ENCODE measurements at places on chromosomes 13 and 19.

- DNase-seq: no peak
Observed at GRCh38 chr19:52734331-52734892, 432 bp downstream of the ZNF611 start.

DNA sequence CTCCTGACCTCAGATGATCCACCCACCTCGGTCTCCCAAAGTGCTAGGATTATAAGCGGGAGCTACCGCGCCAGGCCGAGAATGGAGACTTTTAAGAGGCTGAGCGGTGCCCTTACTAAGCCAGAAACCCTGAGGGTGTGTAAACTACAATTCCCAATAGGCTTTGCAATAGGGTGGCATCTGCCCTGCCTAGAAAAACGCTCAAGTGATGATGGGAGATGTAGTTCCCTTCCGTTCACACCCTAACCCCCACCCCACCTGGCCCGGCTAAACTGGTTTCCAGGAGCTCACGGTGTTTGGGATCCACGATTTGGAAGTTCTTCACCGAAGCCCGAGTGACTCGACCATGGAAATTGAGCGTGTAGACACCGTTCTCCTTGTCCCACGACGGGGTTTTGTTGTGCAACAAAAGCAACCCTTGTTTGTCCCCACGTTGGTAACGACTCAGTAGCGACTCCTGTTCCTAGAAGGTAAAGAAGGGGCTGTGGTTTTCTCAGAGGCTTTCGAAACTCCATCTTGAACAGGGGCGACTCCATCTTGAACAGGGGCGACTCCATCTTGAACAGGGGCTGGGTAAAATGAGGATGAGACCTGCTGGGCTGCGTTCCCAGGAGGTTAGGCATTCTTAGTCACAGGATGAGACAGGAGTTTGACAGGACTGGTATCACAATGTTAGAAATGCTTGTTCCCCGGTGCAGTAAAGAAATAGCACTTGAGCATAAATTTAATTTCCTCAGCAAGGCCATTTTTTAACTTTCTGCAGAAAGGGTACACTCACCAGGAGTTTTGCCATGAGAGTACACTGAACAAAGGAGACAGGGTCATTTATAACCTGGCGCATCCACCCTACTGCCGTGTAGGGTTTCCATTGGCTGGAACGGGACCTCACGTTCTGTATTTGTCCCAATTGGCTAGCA is 9.8 kb downstream of the PPP1R15A start:
- DNase-seq: peak; percentile 43

DNA sequence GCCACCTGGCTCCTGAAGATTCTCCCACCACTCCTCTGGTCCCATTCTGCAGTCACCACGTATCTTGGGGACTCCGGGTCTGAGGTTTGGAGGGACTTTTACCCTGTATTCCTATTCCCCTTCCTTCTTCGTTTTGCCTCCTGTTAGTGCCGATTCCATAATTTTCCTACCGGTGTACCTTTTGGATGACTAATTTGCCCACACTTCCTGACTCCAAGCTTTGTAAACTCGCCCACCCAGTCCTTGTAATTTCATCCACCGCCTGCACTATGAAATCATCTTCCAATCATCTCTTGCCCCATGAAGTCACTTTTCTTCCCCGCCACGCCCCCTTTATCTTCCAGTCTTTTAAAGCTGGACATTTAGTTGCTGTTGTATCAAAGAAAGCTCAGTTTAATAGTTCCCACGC is 572 bp downstream of the UCHL3 start:
- peak; percentile 28 for DNase-seq

DNA sequence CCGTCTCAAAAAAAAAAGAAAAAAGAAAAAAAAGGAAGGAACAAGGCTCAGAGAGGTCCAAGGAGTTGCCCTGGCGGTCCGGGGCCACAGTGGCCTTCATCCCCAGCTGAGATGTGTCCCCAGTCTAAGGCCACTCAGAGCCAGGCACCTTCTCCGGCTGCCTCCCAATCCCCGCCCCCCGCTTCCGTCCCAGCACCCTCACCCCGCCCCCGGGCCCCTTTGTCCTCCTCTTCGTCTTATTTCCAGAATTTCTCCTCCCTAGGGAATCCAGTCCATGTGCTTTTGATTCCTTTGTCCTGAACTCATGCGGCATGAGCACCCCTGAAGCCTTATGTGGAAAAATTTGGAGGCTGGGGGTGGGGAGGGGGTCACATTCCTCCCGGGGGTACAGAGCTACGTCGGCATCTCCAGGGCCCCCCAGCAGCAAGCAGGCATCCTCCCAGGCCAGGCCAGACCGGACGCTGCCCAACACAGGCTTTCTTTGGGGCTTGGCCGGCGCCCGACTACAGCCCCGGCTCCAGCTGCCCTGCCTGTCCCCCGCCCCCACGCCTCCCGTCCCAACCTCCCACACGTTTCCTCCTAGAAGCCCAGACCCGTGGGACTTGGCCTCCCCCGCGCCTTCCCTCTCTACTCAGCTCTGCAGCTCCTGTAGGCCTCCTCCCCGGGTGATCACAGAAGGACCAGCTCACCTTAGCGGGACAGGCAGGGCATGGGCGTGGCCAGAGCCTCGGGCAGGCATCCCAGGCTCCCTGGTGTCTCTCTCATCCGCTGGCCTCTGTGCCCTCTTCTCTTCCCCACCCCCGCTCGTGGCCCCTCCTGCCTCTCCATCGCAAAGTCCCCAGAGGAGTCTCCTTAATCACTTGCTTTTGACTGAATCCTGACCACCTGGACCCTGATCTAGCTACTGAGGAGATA is 17.8 kb upstream of the ADGRE5 start:
- peak; percentile 46 for DNase-seq

GRCh38 chr19:57047743-57048142 is 72.0 kb upstream of the USP29 start:
- DNase-seq: no peak

DNA sequence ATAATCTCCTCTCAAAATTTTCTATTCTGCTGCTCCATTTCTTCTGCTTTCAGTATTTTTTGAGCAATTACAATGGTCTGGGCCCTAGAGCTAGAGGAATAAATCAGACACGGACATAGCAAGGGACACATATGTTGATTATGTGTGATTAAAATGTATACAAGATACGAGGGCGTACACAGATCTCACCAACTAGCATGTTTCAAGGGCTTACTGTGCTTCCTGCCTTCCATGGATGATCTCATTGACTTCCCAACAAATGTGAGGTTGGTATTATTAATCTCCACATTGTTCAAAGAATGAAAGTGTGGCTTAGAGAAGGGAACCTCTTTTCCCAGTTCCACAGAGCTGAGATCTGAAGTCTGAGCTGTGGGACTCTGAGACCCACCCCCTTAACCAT is 9.1 kb downstream of the PLD3 start:
- no peak for DNase-seq

GRCh38 chr19:53471916-53472315 is 4.4 kb downstream of the ZNF813 start:
- DNase-seq: no peak

GRCh38 chr19:3389876-3390371 is 23.5 kb downstream of the NFIC start:
- DNase-seq: no peak

GRCh38 chr13:23847497-23847896 is 41.7 kb downstream of the MIPEP start:
- no peak for DNase-seq

DNA sequence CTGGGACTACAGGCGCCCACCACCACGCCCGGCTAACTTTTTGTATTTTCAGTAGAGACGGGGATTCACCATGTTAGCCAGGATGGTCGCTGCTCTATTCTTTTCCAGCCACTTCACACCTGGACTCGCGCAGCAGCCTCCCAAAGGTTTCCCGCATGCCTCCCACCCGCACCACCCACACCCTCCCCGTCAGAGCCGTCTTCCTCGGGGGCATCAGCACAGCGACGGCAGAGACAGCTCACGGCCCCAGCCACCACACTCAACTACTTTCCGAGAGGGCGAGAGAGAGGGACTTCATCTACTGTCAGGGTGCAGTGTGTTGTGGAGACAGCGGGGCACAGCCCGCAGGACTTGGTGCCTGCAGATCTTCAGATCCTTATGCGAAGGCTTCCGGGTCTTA is 5.6 kb downstream of the ZNF787 start:
- DNase-seq: no peak

GRCh38 chr19:19341026-19341425 is 20.4 kb downstream of the MAU2 start:
- DNase-seq: no peak

DNA sequence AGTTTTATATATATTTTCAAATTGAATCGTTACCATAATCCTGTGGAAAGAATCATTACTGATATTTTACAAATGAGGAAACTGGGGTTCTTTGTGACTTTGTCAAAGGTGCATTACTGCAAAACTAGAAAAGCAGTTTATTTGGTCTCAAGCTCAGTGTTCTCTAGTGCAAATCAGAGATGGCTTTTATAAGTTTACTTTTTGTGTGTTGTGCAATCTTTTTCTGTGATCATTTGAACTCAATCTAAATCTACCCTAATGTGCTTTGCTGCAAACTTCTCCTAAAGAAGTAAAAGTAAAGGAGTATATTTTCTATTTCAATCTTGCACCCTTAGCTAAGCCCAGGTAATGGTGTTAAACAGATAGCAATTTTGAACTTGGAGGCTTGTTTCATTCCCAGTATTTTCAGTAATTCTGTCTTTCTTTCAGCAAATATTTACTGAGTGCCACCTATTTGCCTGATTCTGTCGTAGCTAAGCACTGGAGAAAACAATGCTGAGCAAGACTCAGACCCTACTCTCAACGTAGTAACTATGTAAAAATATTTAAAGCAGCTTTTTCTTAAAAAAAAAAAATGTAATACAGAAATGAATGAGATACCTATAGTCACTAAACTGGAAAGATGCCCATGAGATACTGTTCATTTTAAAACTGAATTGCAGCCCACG is 124.0 kb downstream of the TDRD3 start:
- DNase-seq: no peak

DNA sequence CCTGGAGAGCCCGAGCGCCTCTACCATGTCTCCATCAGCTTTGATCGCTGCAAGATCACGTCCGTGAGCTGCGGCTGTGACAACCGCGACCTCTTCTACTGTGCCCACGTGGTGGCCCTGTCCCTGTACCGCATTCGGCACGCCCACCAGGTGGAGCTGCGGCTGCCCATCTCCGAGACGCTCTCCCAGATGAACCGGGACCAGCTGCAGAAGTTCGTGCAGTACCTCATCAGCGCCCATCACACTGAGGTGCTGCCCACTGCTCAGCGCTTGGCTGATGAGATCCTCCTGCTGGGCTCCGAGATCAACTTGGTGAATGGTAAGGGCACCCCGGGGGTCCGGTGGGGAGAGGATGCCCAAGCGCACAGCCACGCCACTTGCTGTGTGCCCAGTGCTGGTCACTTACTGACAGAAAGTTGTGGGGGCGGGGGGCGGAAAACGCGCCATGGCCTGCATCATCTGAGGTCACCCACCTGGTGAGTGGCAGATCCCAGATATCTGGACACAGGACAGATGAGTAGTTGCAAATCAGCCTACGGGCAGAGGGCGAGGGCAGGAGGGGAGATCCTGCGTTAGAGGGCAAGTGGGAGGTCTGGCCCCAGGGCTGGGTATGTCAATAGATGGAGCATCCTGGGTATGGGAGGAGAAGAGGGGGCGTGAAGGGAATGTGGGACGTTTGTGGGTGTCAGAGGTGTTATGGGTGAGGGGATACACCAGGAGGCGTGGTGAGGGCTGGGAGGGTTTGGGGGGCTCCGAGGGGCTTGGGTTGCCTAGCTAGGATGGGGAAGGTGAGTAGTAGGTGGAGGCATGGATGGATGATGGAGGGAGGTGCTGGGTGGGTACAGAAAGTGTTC is 9.8 kb downstream of the ZSWIM4 start:
- no peak for DNase-seq

DNA sequence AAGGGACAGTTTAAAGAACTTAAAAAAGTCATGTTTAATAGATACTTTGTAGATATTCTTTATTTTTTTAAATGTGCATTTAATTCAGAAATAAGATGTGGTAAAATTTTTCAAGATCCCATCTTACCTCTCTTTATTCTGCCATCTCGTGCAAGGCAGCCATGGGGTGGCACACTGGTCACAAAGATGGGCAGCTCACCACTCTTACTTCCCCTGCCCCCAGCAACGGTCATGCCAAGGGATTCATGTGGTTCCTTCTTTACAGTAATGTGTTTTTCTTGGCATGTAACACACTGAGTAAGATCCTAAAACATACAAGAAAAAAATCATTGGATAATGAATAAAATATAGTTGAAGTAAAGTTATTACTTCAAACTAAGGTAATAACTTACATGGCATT is 64.2 kb downstream of the LNX2 start:
- DNase-seq: no peak

GRCh38 chr13:56659041-56659471 is 481.7 kb upstream of the PRR20A start:
- DNase-seq: no peak

GRCh38 chr13:23510979-23511735 is 59.1 kb upstream of the TNFRSF19 start:
- peak; percentile 3 for DNase-seq

GRCh38 chr13:94140511-94140910 is 339.0 kb downstream of the DCT start:
- DNase-seq: no peak

DNA sequence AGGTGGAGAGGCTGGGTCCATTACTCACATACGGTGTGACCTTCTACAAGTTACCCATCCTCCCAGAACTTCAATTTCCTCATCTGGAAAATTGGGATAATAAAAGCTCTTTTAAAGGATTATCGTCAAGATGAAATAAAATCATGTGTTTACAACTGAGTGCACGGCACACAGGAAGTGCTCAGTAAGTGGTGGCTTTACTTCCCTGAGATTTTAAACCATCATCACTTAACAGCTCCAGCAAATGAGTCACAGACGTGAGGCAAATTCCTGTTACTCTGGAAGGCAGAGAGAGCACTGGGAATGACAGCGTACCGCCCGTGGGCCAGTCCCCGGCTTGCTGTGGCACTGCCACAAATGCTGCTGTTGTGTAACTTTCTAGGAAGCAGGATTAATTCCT is 64.1 kb downstream of the MRPL57 start:
- DNase-seq: no peak

- no peak for DNase-seq
Observed at GRCh38 chr13:33260168-33261098, 25.1 kb downstream of the STARD13 start.

- DNase-seq: no peak
Observed at GRCh38 chr19:34976611-34977010, 12.6 kb upstream of the ZNF792 start.

GRCh38 chr19:4580021-4580901 is 20.8 kb upstream of the SEMA6B start:
- DNase-seq: no peak

- no peak for DNase-seq
Observed at GRCh38 chr13:33740134-33740538, 77.8 kb upstream of the RFC3 start.

- no peak for DNase-seq
Observed at GRCh38 chr13:106762708-106763107, 194.8 kb upstream of the ARGLU1 start.
